ENCODE measurements at places on chromosomes 4 and X.

- DNase-seq, result no peak
Measured at GRCh38 chrX:29012867-29013266, 425.6 kb downstream of the IL1RAPL1 start.

DNA sequence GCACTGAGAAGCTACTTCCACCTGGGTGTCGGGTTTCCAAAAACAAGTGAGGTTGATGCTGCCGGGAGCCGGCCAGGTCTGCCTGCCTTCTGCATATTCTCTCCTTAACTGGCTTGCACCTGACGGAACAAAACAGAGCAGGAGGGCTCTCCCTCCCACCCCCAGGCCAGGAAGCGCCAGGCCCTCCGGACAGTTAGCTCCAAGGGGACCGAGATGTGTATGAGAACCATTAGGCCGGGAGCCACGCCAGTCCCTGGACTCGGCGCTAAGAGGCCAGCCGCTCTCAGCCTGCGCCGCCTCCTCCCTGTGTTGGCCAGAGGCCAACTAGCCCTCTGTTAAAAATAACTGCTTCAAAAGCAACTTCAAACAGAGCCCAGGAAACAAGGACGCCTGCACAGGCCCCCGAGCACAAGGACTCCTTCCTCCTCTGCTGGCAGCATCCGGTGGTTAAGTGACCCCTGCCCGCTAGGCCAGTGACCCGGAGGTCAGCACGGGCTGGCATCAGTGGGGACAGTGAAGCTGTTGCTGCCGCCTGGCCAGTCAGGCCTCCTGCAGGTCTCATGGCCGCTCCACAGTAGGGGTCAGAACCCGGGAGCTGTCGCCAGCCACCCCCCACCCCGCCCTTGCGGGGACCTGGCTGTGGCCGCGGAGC, 107.9 kb downstream of the ABLIM2 start:
- peak; percentile 4 for DNase-seq

- no peak for DNase-seq
Measured at GRCh38 chrX:105297041-105297440, 76.5 kb upstream of the TEX13A start.

DNA sequence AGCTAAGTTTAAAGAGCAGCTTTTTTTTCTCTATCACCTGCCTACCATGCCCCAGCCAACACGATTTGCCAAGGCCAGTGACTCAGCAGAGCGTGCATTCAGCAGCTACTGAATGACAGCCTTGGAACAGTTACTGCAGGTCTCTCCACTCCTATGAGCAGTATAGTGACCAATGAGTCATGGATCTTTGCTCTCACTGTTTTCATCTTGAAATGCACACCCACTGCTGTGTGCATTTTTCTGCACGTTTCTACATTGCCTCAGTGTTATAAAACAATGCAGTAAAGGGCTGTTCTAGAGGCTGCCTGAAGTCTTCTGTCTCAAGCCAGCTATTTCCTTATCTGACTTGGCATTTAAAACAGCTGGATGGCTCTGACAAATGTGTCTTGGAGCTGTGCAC, 66.0 kb upstream of the C4orf54 start:
- DNase-seq, result peak; percentile 18

GRCh38 chr4:2291705-2292645, 30.1 kb upstream of the MXD4 start:
- no peak for DNase-seq

GRCh38 chr4:56426273-56426672, 9.1 kb downstream of the PPAT start:
- DNase-seq, result no peak

GRCh38 chr4:99998062-99998867, 48.2 kb upstream of the H2AZ1 start:
- DNase-seq, result peak; percentile 22

DNA sequence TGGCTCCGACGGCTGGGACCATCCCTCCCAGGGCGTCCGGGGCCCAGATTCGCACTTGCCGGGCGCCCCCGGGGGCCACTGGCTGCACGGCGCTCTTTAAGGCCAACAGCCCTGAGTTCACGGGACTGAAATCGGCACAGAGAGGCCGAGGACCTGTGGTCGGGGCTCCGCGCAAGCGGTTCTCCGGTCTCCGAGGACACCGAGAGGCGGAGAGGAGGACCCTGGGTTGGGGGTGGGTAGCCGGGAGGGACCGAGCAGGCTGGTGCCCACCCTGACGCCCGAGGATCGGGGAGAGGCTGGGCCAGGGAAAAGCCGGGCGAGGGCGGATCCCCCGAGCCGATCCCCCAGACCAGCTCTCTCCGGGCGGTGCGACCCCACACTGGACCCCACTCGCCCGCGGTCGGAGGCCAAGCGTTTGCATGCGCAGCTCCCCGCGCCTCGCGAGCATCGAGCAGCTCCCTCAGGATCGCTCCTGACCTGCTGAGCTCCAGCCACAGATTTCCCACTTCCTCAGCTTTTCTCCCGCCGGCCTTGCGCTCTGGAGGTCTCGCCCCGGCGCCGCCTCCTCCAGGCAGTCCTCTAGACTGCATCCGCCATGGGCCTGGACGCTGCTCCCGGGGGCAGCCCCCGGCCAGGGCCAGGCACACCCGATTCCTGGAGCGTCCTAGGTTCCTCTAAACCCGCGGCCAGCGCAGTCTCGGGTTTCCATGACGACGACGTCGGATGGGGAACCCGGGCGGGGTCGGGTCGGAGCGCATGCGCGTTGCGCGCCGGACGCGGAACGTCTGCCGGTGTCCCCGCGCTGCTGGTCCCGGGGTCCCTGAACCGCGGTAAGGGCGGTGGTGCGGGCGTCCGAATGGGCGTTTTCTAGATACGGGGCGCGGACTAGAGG, 17.6 kb upstream of the NAT8L start:
- DNase-seq, result peak; percentile 36

GRCh38 chrX:41373989-41374606, 40.1 kb downstream of the DDX3X start:
- DNase-seq, result no peak

Measured in GM04504 (cell line).